ENCODE measurements at places on chromosomes 12 and 14. TPM values are rescaled to one million over a fixed set of nuclear protein-coding genes. Genes with fewer than 3 reads are reported as not detected.

GRCh38 chr12:105158876-105159275 is 51.3 kb downstream of the WASHC4 start:
- H3K4me3 ChIP-seq = no peak overlapping the region
- no peak overlapping the region for H3K27ac ChIP-seq
- no peaks in the 10 kb centered on the region for H3K27me3 ChIP-seq
- peaks cover 14% of the 10 kb centered on the region for H3K36me3 ChIP-seq
- no peaks in the 10 kb centered on the region for H3K4me1 ChIP-seq

GRCh38 chr14:102508410-102508773 is 1.2 kb downstream of the ANKRD9 start:
- peak overlapping the region; percentile 88 for H3K27ac ChIP-seq
- H3K27me3 ChIP-seq = no peaks in the 10 kb centered on the region
- peak overlapping the region; percentile 52 for H3K4me3 ChIP-seq
- no peak for DNase-seq

- H3K36me3 ChIP-seq = no peaks in the 10 kb centered on the region
- peak overlapping the region; percentile 54 for H3K4me3 ChIP-seq
- H3K4me1 ChIP-seq = peaks cover 7% of the 10 kb centered on the region
- DNase-seq = no peak
- no peak overlapping the region for H3K27ac ChIP-seq
Observed at GRCh38 chr14:101780390-101780789, 18.9 kb downstream of the PPP2R5C start.

GRCh38 chr14:31992011-31992447 is 85.1 kb upstream of the ARHGAP5 start:
- no peaks in the 10 kb centered on the region for H3K27me3 ChIP-seq
- H3K36me3 ChIP-seq = no peaks in the 10 kb centered on the region
- DNase-seq = no peak
- H3K27ac ChIP-seq = no peak overlapping the region

C14orf93 gene
- total RNA-seq = 12.7 TPM

SIX1 gene
- not detected for total RNA-seq
